ENCODE measurements at places on chromosomes 3 and 15.

DNA sequence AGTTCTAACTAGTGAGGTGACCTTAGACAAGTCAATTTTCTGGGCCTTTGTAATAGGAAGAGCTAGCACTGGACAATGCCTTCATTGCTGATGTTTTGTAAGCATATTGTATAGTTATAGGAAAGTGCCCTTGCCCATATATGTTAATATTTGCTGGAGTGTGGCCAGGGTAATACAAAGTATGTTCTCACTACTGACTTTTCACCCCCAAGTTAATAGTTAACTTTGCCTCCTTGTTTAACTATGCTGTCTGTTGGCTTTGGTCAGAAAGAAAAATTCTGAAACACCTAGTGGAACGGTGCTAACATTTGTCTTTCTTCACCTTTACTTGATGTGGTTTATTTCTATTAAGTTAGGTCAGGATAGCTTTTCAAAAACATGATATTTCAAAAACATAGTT lies 287.4 kb upstream of the CTNNB1 start:
- no peaks in the 10 kb centered on the region for H3K36me3 ChIP-seq
- no peak for DNase-seq

DNA sequence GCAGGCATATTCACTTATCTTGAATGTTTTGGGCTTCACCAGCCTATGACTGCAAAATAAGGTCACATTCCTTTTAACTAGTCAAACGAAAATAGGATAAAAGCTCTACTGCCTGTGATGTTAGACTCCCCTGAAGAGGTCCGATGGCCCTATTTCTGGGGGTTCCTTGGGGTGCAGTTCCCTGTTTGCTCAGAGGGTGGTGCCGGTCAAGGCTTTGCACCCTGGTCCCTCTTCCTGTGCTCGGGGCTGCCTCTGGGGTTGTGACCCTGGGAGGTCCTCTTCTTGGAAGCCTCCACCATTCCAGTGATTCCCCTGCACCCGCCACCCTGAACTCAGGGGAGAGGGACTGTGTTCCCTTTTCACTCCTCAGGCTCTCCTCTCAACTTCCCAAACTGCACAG lies 86.7 kb upstream of the ANKRD34C start:
- no peaks in the 10 kb centered on the region for H3K36me3 ChIP-seq
- H3K4me3 ChIP-seq = no peak overlapping the region
- H3K27ac ChIP-seq = no peak overlapping the region

DNA sequence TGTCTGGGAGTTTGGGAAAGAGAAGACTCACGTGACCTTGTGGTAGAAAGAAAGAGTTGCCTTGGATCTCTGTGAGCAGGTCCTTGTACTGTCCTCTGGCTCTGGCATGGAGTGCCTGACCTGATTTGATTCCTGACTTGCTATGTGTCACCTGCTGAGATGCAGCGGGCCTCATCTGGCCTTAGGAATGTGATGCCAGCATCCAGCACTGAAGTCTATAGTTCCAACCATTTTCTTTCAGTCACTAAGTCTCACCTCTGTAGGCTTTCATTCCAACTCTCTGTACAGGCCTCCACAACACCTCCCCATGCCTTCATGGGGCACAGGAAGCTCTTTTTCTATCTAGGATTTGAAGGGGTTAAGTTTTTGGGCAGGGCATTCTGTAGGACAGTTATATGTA lies 12.1 kb upstream of the OXSR1 start:
- no peaks in the 10 kb centered on the region for H3K27me3 ChIP-seq
- no peak for DNase-seq
- no peak overlapping the region for H3K27ac ChIP-seq
- peaks cover 16% of the 10 kb centered on the region for H3K4me1 ChIP-seq

- H3K27me3 ChIP-seq = no peaks in the 10 kb centered on the region
- no peak for DNase-seq
- H3K4me1 ChIP-seq = no peaks in the 10 kb centered on the region
- H3K36me3 ChIP-seq = no peaks in the 10 kb centered on the region
- no peak overlapping the region for H3K27ac ChIP-seq
These were observed 22.3 kb downstream of the FBXL2 start for GRCh38 chr3:33299395-33300081.

GRCh38 chr15:70376929-70377691 lies 279.4 kb upstream of the TLE3 start:
- DNase-seq = no peak
- no peaks in the 10 kb centered on the region for H3K36me3 ChIP-seq
- H3K27me3 ChIP-seq = peaks cover 18% of the 10 kb centered on the region
- no peak overlapping the region for H3K4me3 ChIP-seq
- H3K27ac ChIP-seq = no peak overlapping the region

DNA sequence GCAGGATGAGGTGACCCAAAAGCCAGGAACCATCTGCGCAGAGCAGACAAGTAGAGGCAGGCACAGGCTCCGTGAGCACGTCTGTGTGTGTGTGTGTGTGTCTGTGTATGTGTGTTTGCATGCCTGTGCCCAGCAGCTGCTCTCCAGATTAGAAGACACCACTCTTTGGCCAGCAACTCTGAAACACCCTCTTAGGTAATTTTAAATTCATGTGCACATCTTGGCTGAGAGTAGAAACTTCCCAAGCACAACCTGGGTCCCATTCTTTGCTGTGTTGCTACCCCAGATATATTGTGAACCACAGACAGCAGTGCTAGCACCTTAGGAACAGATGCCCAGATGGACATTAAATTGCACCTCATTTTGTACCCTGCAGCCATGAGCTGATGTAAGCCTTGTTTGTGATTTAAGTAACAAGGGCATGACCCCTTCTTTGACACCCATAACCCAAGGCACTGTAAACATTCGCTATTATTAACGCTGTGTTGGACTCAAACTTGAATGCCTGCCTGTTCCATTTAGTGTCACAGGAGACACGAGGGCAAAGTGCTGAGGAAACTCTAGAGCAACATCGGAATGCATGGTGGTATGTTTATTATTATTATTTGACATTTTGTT lies at the start of gene FILIP1L:
Gene FILIP1L, minus strand, starts transcription at position 89 of the 618 bp plus-strand sequence.
- no peaks in the 10 kb centered on the region for H3K36me3 ChIP-seq
- no peaks in the 10 kb centered on the region for H3K27me3 ChIP-seq
- DNase-seq = no peak
- no peaks in the 10 kb centered on the region for H3K4me1 ChIP-seq

DNA sequence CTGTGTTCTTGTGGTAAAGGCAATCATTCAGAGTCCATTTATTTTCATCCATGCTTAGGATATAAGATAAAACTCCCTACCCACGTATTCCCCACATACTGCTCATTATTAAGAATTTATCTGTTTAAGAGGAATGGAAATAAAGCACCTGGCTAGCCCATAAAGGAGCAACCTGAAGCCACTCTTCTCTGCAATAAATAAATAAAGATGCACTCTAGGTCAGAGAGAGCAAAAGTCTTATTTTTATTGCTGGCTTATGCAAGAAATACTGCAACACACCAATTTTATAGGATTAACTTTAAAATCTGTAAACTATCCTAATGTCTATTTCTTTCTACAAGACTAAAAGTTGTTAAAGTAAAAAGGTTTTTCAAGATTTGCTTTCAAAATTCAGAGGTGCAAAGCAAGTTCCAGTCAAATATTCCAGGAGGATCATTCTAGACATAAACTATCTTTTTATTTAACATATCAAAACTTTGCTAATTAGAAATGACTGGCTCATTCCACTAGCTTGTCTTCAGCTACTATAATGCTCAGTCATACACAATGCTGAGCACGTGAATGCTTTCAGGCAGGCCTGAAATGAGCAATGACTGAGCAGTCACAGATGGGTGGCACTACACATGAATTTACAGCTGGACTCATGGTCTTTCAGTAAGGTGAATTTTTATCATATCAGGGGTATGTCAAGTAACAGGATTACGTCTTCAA lies 7.1 kb downstream of the TJP1 start:
- peaks cover 33% of the 10 kb centered on the region for H3K27me3 ChIP-seq
- no peak overlapping the region for H3K4me3 ChIP-seq
- no peak for DNase-seq
- H3K36me3 ChIP-seq = no peaks in the 10 kb centered on the region
- H3K27ac ChIP-seq = no peak overlapping the region

GRCh38 chr3:58337190-58337589 lies 4.5 kb downstream of the PXK start:
- peaks cover 2% of the 10 kb centered on the region for H3K36me3 ChIP-seq
- H3K27me3 ChIP-seq = no peaks in the 10 kb centered on the region
- H3K4me3 ChIP-seq = no peak overlapping the region
- H3K4me1 ChIP-seq = peaks cover 69% of the 10 kb centered on the region

DNA sequence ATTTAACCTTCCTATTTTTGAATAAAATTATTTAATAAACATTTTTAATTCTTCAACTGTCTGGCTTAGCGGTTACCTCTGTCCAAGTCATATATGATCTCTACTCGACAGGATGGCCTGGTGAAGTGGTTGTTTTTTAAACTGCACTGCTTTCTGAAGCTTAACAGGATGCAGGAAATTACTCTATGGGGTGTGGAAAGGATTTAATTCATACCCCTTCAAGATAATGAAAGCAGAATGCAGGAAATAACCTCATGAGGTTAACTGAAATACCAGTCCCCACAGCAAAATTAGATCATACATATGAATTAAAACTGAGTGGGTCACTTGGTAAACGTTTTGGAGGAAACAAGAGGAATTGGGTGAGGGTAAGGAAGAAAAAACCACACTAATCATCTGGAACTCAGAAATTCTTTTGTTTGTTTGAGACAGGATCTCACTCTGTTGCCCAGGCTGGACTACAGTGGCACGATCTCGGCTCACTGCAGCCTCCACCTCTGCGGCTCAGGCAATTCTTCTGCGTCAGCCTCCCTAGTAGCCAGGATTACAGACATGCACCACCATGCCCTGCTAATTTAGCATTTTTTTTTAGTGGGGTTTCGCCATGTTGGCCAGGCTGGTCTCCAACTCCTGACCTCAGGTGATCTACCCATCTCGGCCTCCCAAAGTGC lies 50.1 kb downstream of the LYSMD4 start:
- peaks cover 25% of the 10 kb centered on the region for H3K36me3 ChIP-seq
- no peak overlapping the region for H3K4me3 ChIP-seq
- H3K27me3 ChIP-seq = no peaks in the 10 kb centered on the region
- peak overlapping the region; percentile 71 for H3K27ac ChIP-seq

DNA sequence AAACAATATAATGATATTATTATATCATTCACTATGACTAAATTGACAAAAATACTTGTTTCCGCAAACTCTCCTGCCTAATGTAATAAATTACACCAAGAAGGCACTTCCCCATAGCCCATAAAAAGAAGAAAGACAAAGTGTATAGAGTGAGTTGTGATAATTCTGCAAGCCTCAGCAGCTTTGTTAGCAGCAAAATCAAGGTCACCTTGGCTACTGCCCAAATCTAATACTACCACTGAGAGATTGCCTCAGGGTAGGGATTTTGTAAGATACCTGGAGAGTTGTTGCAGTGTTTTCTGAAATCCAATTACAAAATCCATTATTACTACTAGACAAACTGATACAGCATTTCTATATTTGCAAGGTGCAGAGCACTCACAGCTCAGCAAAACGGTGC lies 503.5 kb downstream of the FGF12 start:
- no peak overlapping the region for H3K27ac ChIP-seq
- no peaks in the 10 kb centered on the region for H3K4me1 ChIP-seq
- no peaks in the 10 kb centered on the region for H3K27me3 ChIP-seq
- DNase-seq = no peak
- no peaks in the 10 kb centered on the region for H3K36me3 ChIP-seq
- H3K4me3 ChIP-seq = no peak overlapping the region

DNA sequence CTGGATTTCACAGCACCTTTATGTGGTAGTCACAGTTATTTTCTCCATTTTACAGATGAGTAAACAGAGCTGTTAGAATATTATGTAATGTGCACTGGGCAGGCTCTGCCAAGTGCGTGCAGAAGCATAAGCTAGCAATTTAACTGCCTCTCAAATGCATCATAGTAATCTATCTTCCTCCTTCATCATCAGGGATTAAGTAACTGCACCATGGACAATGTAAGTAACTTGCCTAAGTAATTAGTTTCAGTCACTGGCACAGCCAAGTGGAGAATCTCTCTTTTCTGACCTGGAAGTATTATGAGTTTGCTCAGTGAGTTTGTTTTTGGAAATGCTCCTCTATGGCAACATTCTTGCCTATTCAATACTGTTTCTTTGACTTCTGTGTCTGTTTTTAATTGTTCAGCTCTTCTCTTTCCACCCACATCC lies 260.5 kb downstream of the PTPRG start:
- H3K27ac ChIP-seq = no peak overlapping the region
- no peak overlapping the region for H3K4me3 ChIP-seq
- no peaks in the 10 kb centered on the region for H3K27me3 ChIP-seq
- H3K4me1 ChIP-seq = no peaks in the 10 kb centered on the region
- no peak for DNase-seq

DNA sequence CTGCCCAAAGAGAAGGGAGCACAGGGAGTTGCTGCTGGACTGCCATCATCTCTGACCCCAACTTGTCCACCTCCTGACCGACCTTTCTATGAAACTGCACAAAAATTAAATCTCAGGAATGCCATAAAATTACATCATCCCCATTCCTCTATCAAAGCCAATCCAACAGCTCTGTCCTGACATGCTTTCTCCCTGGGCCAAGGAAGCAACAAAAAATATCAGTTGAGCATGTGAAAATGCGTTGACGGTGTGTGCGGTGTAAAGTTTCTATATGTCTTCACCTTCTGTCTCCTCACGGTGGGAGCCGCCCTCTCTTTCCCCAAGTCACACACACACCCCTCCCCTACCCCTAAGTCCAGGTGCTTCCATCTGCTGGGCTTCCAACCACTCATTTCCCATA lies 3.6 kb upstream of the ZNF774 start:
- no peak overlapping the region for H3K27ac ChIP-seq
- H3K4me1 ChIP-seq = peaks cover 10% of the 10 kb centered on the region
- H3K4me3 ChIP-seq = no peak overlapping the region
- DNase-seq = no peak
- H3K27me3 ChIP-seq = no peaks in the 10 kb centered on the region
- no peaks in the 10 kb centered on the region for H3K36me3 ChIP-seq

GRCh38 chr15:70613271-70613670 lies 150.1 kb downstream of the UACA start:
- H3K36me3 ChIP-seq = no peaks in the 10 kb centered on the region
- no peaks in the 10 kb centered on the region for H3K4me1 ChIP-seq
- no peaks in the 10 kb centered on the region for H3K27me3 ChIP-seq
- H3K4me3 ChIP-seq = no peak overlapping the region

DNA sequence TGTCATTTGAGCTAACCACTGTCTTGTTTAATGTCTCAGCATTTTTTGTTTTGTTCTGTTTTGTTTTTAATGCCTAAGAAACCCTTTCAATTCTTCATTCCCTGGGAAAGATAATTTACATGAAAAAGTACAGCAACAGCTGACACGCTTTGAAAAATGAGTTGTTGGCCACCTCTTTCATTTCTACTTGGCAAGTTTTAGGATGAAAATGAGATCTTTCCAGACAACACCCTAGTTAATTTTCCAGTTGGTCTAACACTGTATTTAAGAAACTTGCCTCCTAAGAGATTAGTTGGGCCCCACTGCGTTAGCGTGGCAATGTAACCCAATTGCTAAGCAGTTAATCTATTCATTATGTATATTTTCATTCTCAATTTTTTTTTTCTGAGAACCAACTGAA lies 194.0 kb upstream of the LRRN1 start:
- DNase-seq = no peak
- no peaks in the 10 kb centered on the region for H3K27me3 ChIP-seq
- H3K27ac ChIP-seq = no peak overlapping the region
- H3K36me3 ChIP-seq = no peaks in the 10 kb centered on the region
- no peaks in the 10 kb centered on the region for H3K4me1 ChIP-seq
- H3K4me3 ChIP-seq = no peak overlapping the region

GRCh38 chr15:64856429-64857145 lies 14.9 kb downstream of the PLEKHO2 start:
- peaks cover 11% of the 10 kb centered on the region for H3K4me1 ChIP-seq
- no peak overlapping the region for H3K4me3 ChIP-seq
- no peak for DNase-seq
- peaks cover 80% of the 10 kb centered on the region for H3K36me3 ChIP-seq

- H3K36me3 ChIP-seq = no peaks in the 10 kb centered on the region
- H3K4me1 ChIP-seq = peaks cover 17% of the 10 kb centered on the region
- H3K27ac ChIP-seq = no peak overlapping the region
- no peak overlapping the region for H3K4me3 ChIP-seq
- DNase-seq = no peak
- peaks cover 18% of the 10 kb centered on the region for H3K27me3 ChIP-seq
These were observed 2.1 kb downstream of the PODXL2 start for GRCh38 chr3:127630811-127631714.

Data from B cell (primary cell).